ENCODE measurements at places on chromosomes 16 and 17.

DNA sequence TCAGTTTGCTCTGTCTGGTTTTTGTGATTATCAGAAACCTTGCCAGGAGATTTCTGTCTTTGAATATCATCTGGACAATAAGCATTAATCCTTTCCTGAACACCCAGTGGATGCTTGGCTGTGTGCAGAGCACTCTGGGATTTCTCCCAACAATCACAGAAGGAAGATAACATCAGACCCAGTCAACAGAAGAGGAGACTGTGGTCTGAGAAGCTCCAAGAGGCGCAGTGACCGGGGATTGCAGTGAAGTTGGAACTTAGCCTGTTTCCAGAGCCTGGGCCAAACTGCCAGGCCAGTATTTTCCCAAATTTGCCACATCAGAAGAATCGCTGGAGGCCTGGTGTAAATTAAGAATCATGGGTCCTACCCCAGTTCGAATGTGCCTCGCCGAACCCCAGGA lies 264.7 kb downstream of the C16orf95 start:
- no peak for DNase-seq

- DNase-seq: no peak
Observed at GRCh38 chr16:77223184-77223583, 24.0 kb downstream of the SYCE1L start.

- no peak for DNase-seq
Observed at GRCh38 chr17:70080541-70081347, 5.7 kb downstream of the KCNJ16 start.

- DNase-seq: no peak
Observed at GRCh38 chr16:52537516-52537915, 9.4 kb downstream of the TOX3 start.

DNA sequence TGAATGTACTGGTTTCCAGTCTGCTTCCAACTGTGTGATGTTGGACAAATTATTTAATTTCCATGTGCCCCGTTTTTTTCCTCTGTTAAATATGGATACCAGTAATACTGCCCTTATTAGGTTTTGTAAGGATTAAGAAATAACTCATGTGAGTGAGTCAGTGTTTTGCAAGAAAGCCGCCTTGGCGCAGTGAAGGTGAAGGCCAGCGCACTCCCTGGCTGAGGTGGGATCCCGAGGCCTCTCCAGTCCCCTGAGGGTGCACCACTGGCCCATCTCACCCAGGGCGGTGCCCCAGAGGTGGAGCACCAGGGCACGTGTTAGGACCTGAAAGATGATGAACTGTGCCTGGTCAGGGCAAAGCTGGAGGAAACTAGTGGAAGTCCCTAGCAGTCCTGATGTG lies 43.5 kb downstream of the PHKB start:
- DNase-seq: no peak
